Activated CD4-positive, alpha-beta T cell treated with anti-CD3 and anti-CD28 coated beads, Interleukin-2, amount 50 U/mL, for 24 hours (primary cell): ENCODE measurements at places on chromosomes 1 and 21.

DNA sequence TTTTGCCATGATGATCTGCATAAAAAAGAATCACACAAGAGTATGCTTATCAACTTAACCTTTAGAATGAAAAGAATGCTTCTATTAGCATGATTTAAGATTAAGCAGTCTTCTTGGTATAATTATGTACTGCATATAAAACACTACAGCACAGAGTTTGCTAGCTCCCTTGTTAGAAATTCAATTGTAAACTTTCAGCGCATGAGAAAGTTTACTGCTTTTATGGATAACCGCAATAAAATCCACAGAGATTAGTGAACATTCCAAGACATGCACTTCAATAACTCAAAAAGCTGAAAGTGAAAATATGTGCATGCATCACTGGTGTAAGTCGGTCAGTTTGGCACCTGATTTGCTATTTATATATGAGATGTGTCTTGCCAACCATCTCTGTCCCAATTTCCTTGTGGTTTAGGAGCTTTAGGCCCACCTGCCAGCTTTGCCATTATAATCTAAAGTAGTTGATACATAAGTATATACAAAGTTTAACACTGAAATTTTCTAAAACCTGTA, 16.9 kb downstream of the CCT8 start:
- no peak for DNase-seq

DNA sequence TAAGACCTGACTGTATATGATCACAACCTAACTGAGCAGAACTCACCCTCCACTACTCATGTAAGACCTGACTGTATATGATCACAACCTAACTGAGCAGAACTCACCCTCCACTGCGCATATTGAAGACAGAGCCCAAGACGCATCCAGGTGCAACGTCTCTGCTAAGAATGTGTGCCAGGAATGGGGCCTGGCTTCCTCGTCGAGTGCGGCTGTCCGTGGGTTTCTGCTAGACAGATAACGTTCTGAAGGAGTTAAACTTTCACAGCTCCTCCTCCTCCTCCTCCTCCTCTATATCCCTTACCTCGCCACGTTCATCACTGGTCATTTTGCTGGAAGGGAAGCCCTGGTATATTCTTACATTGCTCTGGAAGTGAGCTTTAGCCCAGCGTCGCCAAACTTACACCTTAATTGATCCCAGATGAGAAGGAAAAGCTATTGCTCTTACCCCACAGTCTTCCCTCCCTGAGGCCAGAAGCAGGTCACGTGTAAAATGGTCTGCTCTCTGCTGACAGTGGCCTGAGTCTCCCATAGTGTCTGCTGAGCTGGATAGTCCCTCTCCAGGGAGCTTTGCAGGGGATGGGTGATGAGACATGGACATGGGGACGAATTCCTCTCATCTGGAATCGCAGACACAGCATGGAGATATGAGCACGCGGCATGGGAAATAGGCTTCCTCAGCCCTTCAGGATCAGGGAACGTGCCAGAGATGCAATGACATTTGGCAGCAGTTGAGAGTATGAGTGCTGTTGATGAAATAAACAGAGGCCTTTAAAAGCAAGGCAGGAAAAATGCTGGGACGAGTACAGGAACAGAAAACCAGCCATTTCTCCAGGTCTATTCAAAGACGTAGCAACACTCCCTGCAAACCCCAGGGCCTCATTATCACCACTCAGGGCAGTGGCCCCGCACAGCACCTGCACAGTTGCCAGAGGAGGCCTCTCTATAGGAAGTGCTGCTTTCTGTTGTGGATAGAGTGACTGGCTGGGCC, 528.1 kb downstream of the KIF26B start:
- no peak for DNase-seq

DNA sequence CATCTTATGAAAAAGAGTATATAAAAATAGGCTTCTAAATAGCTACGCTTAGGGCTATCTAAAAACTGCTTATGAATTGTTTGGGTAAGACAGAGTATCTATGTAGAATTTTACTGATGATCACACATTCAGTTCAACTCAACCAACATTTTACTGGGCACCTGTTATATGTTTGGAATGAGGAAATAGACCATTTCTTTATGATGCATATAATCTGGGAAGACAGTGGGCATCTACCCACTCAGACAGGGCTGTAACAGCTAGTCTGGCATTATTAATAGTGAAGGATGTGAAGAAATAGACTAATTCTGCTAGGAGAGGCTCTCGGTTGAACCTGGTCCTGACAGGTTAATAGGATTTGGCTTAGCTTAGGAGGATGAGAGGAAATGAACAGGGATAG, 56.9 kb downstream of the TIAM1 start:
- DNase-seq: no peak

DNA sequence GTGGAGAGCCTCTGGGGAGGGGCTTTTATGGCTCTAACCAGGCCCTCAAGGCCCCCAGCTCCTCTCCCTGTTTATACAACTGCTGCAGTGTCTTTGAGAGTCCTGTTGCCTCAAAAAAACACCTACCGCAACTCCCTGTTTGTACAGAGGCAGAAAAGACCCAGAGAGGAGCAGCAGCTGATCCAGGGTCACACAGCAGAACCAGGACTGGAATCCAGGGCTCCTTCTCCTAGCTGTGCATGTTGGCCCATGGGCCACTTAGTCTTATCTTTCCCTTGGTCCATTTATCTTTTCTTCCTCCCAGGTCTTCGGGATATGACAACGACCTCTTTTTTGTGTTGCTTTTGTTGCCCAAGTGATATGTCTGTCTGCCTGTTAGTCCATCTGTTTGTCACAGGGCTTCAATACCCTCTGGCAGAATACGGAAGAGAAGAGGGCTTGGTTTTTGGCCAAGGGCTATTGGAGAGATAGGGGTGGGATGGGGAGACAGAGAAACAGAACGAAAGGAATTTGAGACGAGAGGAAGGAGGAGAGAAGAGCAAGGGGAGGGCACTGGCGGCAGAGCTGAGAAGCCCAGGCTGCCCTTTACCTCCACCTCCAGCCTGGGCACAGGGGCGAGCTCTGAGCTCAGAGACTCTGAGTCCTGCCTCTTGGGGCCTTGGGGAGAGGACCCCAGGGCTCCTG, 33.5 kb upstream of the WASF2 start:
- DNase-seq: no peak

- DNase-seq: no peak
Observed at GRCh38 chr1:152497273-152497672, 13.3 kb upstream of the LCE5A start.

DNA sequence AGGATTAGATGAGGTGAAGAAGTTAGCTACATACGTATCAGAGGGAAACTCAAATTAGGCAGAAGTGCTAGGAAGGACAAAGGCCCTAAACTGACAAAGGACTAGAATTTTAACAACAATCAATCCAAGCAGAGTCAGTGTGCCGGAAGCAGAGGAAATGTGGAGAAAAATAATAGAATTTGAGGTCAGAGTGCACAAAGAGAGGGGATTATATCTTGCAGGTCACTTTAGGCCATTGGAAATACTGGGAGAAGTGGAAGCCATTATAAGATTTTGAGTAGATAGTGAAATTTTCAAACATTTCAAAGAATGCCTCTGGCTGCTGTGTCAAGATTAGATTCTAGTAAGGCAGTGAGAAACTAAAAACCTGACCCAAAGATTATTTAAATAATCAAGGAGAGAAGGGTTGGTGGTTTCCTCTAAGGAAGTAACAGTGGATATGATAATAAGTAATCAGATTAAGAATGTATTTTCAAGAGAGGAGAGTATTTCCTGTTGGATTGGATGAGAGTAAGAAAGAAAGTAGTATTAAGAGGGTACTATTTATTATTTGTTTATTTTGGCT, 889.2 kb upstream of the NCAM2 start:
- no peak for DNase-seq

GRCh38 chr1:206048582-206048981, 4.4 kb upstream of the RHEX start:
- DNase-seq: no peak

DNA sequence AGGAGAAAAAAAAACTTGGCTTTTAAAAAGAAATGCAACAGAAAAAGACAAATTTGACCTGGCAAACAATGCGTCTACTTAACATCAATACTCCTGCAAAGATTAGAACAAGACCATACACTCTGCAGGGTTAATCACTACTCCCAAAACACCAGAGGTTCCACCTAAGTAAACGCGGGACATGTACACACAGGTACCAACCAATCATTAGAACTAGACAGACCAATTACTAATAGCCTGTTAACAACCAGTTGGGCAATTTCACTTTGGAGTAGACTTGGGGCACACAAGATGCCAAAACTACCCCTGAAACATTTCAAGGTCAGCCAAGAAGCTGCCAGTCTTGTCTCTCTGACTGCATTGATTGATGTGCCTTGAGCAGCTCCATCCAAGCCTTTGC, 125.8 kb downstream of the RRAGC start:
- no peak for DNase-seq

- DNase-seq: no peak
Observed at GRCh38 chr1:178052650-178053461, 41.0 kb upstream of the RASAL2 start.

- no peak for DNase-seq
Observed at GRCh38 chr1:113732802-113733201, 26.5 kb downstream of the PHTF1 start.

DNA sequence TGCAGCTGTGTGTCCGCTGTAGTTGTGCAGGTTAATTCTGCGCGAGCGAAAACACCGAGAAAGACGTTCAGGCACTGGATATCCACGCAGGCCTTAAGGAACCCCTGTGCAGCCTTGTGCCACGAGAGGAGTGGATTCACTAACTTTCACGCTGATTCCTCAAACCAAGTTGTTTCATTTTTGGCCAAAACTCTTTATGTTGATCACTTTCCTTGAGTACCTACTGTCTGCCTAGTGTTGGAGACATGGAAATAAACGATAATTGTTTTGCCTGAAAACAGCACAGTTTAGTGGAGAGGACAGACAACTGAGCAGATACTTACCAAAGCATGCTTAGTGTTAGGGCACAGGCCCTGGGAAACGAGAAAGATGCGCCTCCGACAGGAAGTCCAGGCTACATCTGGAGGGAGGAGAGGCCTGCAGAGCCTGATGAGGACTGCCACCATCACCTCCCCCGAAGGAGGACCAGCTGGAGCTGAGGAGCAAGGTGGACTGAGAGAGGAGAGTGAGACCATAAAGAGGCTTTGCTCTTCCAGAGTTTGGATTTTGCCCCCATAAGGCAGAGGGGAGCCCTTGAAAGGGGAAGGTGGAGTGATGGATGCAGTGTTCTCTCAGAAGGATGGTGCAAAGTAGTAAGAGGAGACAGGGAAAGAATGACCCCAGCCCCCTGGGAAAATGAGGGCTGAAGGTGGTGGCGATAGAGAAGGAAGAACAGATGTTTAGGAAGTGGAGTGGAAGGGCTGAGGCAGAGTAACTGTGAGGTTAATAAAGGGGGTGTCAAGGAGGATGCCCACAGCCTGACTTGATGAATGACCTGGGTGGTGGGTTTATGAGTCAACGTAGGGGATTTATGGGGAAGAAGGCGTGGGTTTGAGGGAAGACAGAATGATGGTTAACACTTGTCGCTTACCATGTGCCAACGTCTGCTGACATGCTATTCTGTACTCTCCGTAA, 956 bp upstream of the SCAF4 start:
- DNase-seq: peak; percentile 4

GRCh38 chr1:62093261-62093660, 101.4 kb upstream of the L1TD1 start:
- no peak for DNase-seq

- no peak for DNase-seq
Observed at GRCh38 chr1:18564676-18565075, 66.0 kb upstream of the PAX7 start.

- DNase-seq: no peak
Observed at GRCh38 chr1:203167026-203167912, 8.4 kb downstream of the MYBPH start.

- DNase-seq: peak; percentile 24
Observed at GRCh38 chr1:228166170-228166936, 749 bp downstream of the IBA57 start.

DNA sequence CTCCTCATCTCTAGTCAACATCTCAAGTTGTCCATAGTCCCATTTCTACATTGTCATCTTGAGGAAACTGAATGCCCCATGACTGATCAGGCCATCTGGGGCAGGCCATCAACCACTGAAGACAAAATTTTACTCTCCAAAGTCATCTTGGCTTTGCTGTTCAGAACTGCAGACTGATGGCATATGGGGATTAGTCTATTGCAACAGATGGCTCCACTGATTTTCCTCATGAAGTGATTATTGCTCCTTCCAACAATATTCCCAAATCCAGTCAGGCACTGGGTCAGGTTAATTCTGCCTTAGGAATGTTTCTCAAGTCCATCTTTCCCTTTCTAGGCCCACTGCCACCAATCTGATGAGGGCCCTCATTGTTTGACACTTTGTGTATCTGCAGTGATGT, 101.7 kb downstream of the ESRRG start:
- DNase-seq: no peak

- DNase-seq: no peak
Observed at GRCh38 chr1:22741118-22741517, 30.5 kb downstream of the EPHB2 start.

- DNase-seq: no peak
Observed at GRCh38 chr1:166328956-166329355, 162.2 kb upstream of the FAM78B start.

DNA sequence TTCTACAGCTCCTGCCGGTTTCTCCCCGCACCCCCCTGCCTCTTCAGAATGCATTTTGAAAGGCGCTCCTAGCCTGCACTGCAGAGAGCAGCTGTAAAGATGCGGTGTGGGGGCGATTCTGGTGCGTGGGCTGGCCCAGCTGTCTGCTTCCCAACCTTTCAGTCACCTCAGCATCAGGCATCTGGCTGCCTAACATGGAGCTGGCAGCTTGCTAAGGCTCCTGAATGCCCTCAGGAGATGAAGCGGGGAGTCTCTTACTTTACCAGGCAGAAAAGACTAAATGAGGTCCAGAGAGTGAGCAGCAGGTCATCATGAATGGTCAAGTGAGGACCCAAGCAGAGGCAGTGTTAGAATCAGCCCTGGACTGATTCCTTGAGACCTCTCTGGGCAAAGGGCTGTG, 8.7 kb downstream of the IER5 start:
- DNase-seq: no peak

DNA sequence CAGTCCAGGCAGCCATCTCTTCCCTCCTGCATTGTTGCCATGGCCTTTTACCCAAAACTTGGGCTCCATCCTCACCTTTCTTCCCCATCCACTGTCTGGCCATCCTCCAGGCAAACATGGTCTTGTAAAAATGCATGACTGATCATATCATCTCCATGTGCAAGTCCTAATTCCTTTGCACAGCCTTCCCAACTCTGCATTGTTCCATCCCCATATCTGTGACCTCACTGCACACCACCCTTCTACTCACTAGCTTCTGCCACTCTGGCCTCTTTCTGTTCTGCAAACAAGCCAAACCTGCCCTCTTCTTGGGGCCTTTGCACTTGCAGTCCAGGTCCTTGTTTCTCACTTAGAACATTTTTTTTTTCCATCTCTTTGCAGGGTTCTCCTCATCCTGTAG, 230.1 kb upstream of the GJB5 start:
- no peak for DNase-seq

GRCh38 chr1:228913626-228914414, 178.5 kb downstream of the RHOU start:
- DNase-seq: no peak

- no peak for DNase-seq
Observed at GRCh38 chr1:81115422-81115821, 685.3 kb upstream of the ADGRL2 start.

GRCh38 chr1:219858980-219859379, 69.4 kb downstream of the SLC30A10 start:
- no peak for DNase-seq
